ENCODE measurements at places on chromosomes 6 and 20. TPM values are rescaled to one million over a fixed set of nuclear protein-coding genes. Genes with fewer than 3 reads are reported as not detected.
A peak's percentile ranks its signal among the peaks of the same experiment; 100 is the strongest.

DNA sequence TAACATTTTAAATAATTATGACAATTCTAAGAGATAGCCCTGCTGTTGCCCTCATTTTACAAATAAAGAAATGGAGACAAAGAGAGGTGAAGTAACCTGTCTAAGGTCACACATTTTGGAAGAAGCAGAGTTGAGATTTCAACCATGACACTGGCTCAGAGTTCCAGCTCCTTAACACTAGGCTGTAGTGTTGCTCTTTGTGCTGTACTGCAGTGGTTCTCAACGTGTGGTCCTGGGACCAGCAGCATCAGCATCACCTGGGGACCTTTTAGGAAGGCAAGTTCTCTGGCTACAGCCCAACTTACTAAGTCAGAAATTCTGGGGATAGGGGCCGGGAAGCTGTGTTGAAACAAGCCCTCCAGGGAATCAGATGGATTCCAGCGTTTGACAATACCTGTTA lies 62.4 kb upstream of the FERMT1 start:
- DNase-seq, result no peak

- DNase-seq, result peak; percentile 86
Measured at GRCh38 chr6:43263314-43264178, 20.3 kb downstream of the TTBK1 start.

DNA sequence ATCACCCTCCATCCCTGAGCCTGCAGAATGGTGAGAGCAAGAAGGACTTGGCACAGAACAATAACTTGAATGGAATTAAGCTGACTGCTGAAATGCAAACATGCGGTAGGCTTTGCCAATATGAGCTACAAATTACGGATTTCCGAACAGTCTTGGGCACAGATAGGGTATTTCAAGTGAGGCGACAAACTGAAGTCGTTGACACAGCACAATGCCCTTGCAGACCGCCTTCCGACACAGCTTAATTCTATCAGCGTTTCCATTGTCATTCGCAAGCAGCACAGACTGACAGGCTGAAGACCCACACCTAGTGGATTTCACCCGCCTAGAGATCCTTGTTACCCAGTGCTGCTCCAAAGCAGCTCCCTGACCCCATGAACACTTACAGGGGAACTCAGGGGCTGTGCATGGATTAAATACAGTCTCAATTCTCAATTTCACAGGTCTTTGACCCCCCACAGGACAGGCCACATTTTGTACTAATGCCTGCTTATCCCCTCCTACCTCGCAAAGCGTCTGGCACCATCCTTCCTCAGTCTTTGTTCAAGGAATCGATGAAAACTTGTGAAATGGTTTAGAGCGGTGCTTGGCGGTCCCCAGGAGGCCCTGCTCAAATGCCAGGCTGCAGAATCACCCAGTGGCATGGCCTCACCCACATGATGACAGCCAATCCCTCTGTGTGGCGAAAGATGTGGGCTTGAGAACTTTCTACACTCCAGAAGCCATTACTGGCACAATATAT lies 34.6 kb downstream of the RAMACL start:
- no peak for DNase-seq

GRCh38 chr6:96789871-96790270 lies 47.4 kb downstream of the GPR63 start:
- no peak for DNase-seq

DNA sequence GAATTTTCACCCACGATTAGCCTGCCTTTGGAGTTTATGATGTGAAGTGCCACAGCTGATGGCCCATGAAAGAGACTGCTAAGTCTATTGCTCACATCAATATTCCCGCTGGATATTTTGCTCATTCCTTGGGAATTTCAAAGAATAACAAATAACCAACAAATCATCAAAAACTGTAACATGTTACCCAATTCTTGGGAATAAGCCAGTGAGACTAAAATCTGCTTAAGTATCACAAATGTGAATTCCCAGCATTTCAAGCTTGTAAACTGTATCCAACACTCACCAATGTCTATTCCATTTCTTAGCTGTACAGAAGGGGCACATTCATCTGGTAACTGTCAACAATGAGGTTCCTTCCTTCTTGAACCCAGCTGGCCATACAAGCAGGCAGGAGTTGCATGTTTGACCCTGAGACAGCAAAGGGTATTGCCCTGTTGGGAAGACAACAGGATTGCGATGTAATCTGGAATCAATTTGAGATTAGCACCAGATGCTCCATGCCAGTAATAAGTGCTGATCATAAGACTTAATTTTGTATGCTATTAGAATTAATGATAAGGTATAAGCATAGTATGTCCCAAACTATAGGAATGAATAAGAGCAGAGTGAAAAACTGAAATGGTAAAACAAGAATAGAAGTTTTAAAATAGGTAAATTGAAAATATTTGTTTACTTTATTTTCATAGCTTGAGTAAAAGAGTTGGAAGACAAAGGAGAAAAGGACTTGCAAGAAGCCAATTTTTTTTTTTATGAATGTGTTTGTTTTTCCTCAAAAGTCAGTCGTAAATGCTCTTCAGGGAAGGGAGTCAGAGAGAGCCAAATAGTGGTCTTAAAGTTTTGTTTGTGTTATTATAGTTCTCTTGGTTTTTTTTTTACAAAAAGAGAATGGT lies 58.8 kb downstream of the RSPO3 start:
- DNase-seq, result no peak

- no peak for DNase-seq
Measured at GRCh38 chr20:51269671-51270070, 246.8 kb upstream of the KCNG1 start.

- no peak for DNase-seq
Measured at GRCh38 chr20:52731093-52731492, 241.1 kb upstream of the TSHZ2 start.

DNA sequence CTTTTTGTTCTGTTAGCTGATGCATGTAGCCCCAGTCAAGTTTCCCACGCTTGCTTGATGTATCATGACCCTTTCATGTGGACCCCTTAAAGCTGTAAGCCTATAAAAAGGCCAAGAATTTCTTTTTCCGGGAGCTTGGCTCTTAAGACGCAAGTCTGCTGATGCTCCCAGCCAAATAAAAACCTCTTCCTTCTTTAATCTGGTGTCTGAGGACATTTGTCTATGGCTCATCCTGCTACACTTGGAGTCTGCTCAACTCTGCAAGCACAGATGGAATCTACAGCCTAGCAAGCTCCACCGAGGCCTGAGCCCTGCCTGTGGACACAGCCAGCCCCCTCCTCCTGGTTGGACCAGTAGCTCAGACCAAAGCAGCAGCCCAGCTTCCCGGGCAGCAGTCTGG lies 3.4 kb downstream of the CST2 start:
- DNase-seq, result no peak

DNA sequence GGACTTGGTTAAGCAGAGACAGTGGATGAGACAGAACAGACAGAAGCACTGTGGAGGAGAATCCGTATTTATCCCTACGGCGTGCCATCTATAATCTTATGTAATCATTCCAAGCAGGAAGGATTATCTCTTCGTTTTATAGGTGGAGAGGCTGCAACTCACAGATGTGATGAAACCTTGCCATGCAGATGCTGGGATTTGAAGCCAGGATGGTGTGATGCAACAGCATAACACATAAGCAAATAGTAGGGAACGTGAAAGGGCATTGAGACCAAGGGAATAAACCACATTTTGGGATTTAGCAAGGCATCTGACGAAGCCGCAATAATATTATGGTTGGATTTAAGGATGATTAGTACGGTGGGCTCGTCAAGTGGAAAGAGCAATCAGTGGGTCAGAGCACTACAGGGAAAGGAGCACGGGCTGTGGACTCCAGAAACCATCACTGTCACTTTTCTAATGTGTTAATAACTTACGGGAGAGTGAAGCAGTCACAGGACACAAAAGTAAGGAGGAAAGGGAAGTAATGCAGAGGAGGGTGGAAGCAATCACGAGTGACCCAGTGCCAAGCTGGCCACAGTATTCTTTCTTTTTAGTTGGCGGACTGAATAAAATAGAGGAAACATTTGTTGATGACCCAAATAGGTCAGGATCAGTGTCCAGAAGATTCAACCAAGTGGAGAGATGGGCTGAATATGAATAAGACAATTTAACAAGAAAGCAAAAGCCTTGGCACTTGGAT lies 119.6 kb upstream of the EDN1 start:
- DNase-seq, result no peak

DNA sequence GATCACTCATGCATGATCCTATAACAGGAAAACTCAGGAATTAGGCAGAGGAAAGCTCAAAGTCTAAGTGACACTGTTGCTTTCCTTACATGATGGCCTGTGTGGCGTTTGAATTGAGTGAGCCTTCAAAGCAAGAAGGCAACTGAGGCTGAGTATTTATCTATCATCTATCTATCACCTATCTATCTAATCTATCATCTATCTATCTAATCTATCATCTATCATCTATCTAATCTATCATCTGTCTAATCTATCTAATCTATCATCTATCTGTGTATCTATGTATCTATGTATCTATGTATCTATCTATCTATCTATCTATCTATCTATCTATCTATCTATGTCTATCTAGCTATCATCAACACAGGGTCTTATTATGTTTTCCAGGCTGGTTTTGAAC lies 41.8 kb upstream of the BCLAF1 start:
- DNase-seq, result no peak

GRCh38 chr6:44489910-44490604 lies 102.6 kb downstream of the CDC5L start:
- DNase-seq, result no peak

GRCh38 chr6:125943528-125944433 lies 12.8 kb upstream of the HINT3 start:
- no peak for DNase-seq

DNA sequence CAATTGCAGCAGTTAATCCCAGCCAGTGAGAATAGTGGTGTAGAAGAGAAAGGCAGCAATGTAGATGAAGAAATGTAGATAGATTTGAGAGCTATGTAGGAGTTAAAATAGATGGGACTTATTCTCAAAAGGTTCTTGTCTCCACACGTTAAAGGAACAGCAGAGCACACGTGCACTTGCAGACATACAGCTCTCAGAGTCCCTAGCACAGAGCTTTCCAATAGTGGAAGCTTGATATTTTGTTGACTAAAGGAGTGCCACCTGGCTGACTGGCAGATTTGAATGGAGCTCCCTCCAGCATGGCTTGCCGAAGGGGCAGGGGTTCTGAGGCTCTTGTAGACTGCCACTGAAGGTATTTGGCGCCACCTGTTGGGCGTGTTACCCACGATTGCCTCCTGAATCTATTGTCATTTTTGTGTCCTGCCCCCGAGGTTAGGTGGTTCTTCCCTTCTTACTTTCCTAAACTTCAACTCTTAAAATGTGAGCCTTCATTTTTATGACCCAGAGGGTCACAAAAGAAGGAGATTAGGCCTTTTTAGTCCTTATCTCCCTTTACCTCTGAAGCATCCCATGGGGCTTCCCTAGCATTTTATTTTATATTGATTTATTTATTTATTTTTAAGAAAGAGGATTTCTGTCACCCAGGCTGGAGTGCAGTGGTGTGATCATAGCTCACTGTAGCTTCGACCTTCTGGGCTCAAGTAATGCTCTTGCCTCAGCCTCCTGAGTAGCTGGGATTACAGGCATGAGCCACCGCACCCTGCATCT lies 16.4 kb downstream of the BRD2 start:
- peak; percentile 99 for DNase-seq

DNA sequence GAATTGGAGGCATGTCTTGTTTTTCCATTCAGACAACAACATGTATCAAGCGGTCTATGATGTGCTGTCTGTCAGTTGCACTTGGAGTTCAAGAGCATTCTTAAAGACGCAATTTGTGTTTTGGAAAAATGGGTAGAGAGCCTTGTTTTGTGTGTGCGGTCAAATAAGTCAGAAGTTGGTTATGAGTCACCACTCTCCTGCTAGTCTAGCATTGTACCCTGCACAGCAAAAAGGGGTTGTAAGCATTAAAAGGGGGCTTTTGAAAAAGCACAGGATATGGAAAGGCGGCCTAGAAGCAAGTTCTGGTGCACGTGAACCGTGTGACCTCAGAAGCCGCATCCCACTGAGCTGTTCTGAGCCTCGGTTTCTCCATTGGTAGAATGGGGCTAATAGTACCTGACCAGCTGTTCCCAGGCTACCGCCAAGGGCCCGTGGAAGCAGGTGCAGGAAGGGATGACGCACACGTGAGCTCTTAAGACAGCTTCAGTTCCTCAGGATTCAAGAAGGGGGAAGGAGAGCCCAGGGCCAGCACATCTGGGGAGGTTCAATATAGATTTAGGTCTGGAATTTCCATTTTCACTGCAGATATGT lies 61.6 kb upstream of the SNX9 start:
- DNase-seq, result no peak

GRCh38 chr6:15888798-15889772 lies 226.3 kb upstream of the DTNBP1 start:
- no peak for DNase-seq

GRCh38 chr6:3940703-3941102 lies 91.5 kb downstream of the FAM50B start:
- DNase-seq, result no peak

GRCh38 chr6:121453191-121453590 lies 17.7 kb downstream of the GJA1 start:
- DNase-seq, result no peak

DNA sequence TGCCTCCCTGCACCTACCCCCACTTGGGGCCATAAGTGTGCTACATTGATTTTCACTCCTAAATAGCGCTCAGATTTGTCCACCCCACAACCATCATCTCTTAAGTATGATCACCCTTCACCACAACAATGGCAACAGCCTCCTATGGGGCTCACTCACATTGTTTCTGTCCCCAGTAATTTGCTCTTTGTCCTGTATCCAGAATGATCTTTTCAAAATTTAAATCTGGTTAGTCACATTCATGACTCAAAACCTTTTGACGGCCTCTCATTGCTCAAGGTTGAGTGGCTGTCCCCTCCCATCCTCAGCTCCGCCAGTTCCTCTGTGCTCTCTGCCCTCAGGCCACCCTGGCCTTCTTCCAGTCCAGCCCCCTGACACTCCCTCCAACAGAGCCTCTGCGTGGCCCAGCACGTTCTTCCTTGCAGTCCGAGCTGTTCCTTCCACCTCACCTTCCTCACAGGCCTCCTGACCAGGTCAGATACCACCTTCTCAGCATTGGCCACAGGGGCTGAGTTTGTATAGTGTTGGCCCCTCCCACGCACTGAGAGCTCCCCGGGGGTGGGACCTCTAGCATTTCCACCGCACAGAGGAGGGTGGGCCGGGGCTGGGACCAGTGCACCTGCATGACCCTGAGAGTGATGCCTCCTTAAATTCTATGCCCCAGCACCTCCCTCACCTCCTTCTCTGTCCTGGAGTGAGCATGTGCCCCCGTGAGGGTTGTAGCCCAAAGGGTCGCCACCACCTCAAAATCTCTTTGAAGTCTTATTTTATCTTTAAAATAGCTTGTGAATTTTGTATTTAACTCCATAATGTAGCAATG lies 2.4 kb upstream of the PPP1R3G start:
- DNase-seq, result no peak

GRCh38 chr6:112408522-112408921 lies 61.4 kb downstream of the RFPL4B start:
- no peak for DNase-seq

RNF182 gene
- not detected for total RNA-seq

TSPO2 gene
- not detected for total RNA-seq

MCCD1 gene
- total RNA-seq, result not detected

SCRT2 gene
- total RNA-seq, result not detected

KCNK5 gene
- total RNA-seq, result 52.9 TPM

GPSM3 gene
- total RNA-seq, result 11.1 TPM

ANGPT4 gene
- total RNA-seq, result not detected

TMC2 gene
- not detected for total RNA-seq

Measured in left colon (tissue), 2 donors.